ENCODE measurements at places on chromosomes 6 and 20.
A peak's percentile ranks its signal among the peaks of the same experiment; 100 is the strongest.

DNA sequence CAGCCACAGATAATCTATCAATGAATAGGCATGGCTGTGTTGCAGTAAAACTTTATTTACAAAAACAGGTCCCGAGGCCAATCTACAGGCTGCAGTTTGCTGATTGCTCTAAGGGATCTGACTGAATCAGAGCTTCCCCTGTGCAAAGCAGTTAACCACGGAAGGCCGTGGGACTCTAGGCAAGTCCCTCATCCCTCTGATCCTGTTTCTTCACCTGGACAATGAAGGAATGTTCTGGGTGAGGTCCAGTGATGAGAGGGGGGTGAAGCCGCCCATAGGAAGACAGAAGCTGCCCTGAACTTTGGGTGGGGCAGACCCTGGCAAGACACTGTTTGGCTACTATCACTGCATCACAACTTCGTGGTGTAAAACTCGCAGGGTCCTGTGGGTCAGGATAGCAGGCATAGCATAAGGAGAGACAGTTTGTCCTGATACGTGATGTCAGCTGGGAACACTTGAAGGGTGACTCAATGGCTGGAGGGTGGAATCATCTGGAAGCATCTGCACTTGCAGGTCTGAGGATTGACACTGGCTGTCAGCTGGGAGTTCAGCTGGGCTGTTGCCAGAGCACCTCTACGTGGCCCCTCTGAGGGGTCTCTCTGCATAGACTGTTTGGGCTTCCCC, 33.3 kb upstream of the TGM2 start:
- DNase-seq = peak; percentile 22

- DNase-seq = no peak
Measured at GRCh38 chr6:44645276-44645675, 257.8 kb downstream of the CDC5L start.

DNA sequence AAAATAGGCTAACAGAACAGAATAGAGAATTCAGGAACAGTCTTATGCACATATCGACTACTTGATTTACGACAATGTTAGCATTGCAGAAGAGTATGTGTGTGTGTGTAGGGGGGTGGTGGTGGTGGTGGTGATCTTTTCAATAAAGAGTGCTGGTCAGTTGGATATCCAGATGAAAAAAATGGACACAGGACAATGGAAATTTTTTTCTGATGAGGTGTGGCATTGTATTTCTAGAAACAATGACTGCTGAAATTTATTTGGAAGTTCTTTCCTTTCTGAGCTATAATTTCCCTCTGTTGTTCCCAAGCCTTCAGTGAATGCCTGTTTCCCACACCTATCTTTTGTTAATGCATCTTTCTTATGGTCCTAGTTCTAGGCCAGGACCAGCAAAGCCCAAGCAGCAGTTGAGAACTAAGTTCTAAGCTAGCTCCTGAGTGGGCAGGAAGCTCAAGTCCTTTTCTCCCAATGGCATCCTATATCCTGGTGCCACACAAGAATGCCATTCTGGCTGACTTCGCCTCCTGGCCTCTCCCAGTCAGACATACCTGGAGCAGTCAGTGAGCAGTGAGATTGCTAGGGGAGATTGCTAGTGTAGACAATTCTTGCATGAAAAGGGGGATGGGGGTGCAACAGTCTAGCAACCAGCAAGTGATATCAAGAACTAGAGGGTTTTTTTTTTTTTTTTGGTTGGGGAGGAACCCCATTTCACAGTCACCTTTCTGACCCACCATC, 1.2 kb upstream of the TOX2 start:
- DNase-seq = no peak

GRCh38 chr6:47057830-47058540, 15.9 kb upstream of the ADGRF1 start:
- no peak for DNase-seq

DNA sequence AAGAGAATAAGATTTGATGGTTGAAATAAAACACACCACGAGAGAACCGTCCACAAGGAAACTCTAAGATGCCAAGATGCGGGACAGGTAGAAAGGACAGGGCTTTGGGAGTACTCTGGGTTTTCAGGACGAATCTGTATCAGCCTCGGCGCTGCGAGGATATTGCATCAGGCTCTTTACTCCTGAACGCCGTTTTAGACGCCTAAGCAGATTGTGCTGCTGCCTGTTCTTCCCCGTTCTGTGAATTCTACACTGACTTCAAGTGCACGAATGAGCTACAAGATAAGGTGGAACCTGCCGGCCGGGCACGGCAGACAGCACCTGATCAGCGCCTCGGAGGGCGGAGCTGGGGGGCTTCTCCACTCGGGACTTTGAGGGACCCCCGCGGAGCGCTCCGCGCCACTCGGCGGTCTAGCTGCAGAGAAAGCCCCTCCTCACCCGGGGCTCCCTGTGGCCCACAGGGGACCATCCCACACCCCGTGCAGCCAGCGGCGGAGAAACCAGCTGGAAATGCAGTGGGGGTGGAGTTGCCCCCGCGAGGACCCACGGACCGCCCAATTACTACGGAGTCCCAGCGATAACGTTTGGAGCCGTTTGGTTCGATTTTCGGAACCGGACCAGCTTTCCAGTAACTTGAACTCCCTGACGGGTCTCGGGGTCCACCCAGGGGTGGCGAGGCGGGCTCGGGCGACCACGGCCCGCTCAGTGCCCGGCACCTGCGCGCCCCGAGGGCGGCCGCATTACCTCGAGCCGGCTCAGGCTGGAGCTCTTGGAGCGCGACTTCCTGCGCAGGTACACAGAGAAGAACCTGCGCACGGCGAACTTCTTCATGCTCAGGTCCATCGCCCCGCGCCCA, 646 bp downstream of the RPS6KA2 start:
- DNase-seq = no peak

- DNase-seq = no peak
Measured at GRCh38 chr6:21994821-21995220, 302.0 kb downstream of the PRL start.

DNA sequence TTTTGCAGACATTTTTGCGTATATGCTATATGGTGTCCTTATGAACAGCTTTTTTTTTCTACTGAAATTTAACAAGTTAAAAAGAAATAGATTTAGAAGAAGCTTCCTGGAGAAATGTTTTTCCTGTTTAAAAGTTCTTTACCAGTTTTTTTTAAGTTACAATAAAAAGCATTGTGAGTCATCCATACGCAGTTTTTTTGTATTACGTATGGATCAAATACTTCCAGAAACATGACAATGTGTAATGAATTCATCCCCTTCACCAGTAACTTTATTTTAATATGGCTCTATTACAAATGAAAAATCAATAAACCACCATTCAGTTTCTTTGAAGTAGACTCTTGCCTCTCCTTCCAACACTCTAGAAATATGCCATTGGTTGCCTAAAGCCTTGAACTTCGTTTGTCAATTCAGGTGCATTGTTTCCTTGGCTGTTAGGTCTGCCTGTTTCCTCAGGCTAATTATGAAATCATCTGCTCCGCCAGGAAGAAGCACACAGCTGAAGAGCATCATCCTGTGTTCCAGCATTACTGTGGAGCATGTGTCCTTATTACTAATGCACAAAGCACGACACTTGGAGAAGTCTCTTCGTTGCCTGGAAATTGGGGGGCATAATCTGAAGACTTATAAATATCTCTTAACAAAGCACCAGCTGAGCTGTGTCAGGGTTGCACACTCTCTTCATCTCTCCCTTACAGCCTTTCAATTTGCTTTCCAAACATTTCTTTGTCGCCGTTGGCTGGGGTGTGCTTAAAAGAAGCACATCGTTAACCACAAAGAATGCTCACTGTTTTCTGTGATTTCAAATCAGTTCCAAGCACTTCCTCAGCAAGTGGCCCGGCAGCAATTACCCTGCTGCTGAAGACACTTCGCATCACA, 9.6 kb downstream of the MOXD1 start:
- DNase-seq = no peak

GRCh38 chr6:85612690-85613474, 19.2 kb upstream of the SNX14 start:
- DNase-seq = no peak

DNA sequence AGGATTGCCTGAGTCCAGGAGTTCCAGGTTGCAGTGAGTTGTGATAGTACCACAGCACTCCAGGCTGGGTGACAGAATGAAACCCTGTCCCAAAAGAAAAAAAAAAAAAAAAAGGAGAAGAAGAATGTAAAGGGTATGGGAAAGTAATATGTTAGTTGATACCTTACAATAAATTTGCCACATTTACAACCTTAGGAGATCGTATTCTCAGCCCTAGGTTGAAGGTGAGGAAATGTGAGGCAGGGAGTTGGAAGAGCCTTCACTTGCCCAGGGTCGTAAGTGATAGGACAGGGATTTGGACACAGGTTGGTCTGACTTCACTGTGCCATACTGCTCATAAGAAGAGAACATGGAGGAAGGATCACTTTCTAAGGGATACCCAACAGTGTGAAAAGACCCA, 68.6 kb downstream of the BMP6 start:
- no peak for DNase-seq

- DNase-seq = no peak
Measured at GRCh38 chr6:79665725-79666551, 34.8 kb downstream of the SH3BGRL2 start.

GRCh38 chr20:52049001-52049731, 142.4 kb downstream of the ZFP64 start:
- no peak for DNase-seq

DNA sequence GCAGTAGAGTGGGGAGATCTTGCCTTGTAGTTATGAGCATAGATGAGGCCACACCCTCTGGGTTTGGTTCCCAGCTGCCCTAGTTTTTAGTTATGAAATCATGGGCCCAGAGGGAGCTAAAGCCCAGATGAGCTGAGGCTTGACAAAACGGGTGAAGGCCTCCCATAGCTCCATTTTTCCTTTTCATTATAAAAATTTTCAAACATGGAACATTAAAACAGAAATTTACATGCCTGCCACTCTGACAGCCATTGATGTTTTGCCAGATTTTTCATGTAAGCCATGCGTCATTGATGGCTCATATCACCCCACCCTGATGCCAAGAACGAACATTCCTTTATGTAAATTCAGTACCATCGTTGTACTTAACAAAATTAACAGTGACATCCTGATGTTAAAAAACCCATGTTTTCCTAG, 67.9 kb downstream of the IGF2R start:
- DNase-seq = no peak

DNA sequence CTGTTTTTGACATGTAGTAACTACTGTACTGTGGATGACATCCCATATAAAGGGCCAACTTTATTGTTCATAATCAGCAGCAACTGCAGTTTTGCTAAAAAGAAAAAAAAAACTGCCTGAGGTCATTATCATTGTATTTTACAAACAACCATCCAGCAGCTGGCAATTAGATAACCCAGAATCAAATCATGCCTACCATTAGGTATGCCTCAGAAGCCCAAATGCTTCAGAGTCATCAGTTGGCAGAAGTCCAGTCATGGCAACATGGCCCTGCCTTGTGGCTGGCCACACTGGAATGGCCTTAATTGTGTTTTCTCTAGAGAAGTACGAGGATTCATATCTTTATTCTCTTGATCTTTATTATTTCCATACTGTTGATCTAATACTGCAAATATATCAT, 462.4 kb upstream of the NRSN1 start:
- no peak for DNase-seq

- no peak for DNase-seq
Measured at GRCh38 chr6:47348316-47348863, 38.7 kb upstream of the TNFRSF21 start.

- no peak for DNase-seq
Measured at GRCh38 chr6:147868427-147869190, 360.1 kb downstream of the SAMD5 start.

DNA sequence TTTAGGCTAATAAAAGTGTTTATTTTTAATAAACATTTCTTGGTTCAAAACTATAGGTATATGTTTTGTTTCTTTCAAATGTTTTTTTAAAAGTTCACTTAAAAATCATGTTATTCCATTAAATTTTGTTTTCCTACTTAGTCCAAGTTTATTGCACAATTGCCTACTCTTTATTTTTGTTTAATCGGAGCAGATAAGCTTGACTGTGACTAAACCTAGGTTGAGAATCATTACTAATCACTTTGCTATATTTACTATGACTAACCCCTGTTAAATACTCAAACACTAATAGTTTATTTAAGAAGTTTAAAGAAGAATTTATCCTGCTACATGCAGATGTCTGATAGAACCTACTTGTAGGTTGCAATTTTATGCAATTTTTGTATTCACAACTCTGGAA, 18.8 kb downstream of the MAP3K4 start:
- no peak for DNase-seq

GRCh38 chr20:24672886-24673677, 203.7 kb downstream of the SYNDIG1 start:
- DNase-seq = no peak

DNA sequence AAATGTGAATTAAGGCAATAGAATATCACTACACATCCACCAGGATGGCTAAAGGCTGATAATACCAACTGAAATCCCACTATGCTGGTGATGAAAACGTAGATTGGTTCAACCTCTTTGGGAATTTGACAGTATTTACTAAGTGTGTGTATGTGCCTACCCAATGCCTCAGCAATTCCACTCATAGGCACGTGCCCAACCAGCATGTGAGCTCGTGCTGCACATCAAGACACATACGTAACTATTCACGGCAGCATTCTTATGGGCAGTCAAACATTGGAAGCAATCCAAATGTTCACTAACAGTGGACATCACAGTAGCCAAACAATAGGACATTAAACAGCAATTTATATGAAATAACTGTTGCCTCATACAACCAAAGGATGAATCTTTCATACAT, 15.7 kb upstream of the AFDN start:
- DNase-seq = no peak

DNA sequence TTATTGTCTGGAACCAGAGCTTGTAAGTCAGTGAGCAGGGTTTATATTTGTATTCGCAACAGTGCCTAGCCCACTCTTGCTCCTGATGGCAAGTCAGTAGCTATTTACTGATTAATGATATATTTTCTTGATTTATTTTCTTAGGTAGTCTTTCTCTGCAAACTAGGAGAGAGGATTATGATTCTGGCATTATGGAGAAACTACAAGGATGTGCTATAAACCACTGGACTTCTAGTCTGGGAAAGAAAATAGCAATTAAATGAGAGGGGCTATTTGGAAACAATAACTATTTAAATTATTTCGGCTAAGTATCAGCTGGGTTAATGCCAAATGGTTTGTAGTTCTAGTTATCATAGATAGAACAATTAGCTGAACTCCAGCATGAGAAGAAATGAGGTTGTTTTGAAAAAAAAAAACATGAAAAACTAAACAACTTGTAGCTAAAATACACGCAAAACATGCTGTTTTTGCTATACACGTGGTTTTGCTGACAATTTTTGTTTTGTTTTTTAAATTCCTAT, 304.9 kb upstream of the TCF21 start:
- DNase-seq = no peak

DNA sequence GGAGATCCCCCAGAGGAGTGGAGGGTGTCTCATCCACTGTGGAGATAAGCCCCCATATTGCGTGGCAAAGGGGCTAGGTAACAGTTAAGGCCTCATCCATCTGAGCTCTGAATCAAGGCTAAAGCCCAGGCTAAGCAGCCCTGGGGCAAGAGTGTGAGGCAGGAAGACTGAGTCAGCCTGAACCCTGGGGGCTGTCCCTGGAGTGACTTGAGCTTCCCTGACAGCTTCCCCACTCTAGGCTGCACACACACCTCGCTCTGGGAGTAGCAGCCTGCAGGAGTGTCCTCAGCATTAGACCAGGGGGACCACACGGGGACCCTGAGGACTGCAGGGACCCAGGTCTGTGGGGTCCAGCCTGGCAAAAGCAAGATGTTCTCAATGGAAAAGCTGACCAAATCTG, 27.9 kb downstream of the UBD start:
- DNase-seq = no peak

- DNase-seq = no peak
Measured at GRCh38 chr20:49636447-49636846, 68.5 kb upstream of the PTGIS start.
